ENCODE measurements at places on chromosomes 6 and 20. TPM values are rescaled to one million over a fixed set of nuclear protein-coding genes. Genes with fewer than 3 reads are reported as not detected.
A peak's percentile ranks its signal among the peaks of the same experiment; 100 is the strongest.

Gene SLC22A1
- 0.31 TPM for total RNA-seq

Gene PTCHD4
- total RNA-seq, result not detected

Gene BTN1A1
- 0.11 TPM for total RNA-seq

Gene TAP2
- 110 TPM for total RNA-seq

Gene DLL1
- 2.4 TPM for total RNA-seq

Gene TNNC2
- not detected for total RNA-seq

Gene AKAP12
- 4.0 TPM for total RNA-seq

Gene C2
- 1.4 TPM for total RNA-seq

Gene TMEM74B
- 1.8 TPM for total RNA-seq

Gene RIPOR3
- not detected for total RNA-seq

Gene NKX2-2
- total RNA-seq, result not detected

Gene SESN1
- total RNA-seq, result 23.3 TPM

Gene EDEM2
- 16.0 TPM for total RNA-seq

Gene RALGAPB
- 19.8 TPM for total RNA-seq

Gene FAM83C
- not detected for total RNA-seq

Gene OXT
- not detected for total RNA-seq

Gene BPIFB1
- not detected for total RNA-seq

Gene SCRT2
- not detected for total RNA-seq

Gene MEI4
- total RNA-seq, result not detected

DNA sequence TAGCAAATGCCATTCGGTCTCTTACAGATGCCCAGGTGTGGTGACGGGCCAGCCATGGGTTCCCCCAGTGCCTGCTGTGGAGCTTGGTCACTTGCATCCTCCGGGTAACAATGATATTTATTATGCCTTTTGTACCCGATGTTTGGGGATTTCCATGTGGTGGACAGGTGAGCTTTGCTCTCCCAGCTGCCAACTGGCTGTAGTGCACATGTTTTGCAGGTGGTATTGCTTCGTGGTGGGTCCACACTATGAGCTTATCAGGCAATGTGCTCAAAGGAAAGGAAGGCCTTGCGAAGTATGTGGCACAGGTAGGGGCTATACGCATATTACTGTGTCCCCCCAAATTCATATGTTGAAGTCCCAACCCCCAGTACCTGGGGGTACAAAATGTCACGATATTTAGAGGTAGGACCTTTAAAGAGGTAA is 4.2 kb upstream of the CTCFL start:
- DNase-seq, result no peak

GRCh38 chr6:52423448-52423847 is 3.3 kb downstream of the EFHC1 start:
- no peak for DNase-seq

DNA sequence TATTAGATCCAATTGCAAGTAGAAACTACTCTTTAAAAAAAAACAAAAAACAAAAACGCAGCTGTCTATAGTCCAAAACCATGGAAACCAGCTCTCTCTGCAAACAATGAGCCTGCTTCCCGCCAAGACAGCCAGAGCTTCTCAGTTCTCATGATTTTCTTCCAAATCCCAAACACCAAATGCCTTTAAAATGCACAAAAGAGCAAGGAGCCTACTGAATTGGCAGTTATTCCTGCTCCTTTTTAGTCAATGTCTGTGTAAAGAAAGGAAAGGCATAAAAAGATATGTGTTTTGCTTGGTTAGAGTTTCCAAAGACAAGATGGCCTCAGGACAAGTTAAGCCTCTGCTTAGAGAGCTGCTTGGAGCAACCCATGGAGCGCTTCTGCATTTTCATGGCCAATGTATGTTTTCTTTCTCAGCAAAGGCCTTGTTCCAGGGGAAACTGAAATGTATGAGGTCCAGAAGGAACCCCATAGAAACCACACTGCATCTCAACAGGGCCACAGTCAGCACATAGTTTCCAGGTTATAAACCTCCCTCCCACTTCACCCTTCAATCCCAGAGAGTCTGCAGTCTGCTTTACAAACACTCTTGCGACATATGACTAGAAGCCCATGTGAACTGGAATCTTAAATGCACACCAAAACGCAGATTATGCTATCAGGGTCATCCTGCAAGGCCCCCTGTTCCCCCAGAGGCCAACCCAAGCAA is 209.3 kb upstream of the TAB2 start:
- no peak for DNase-seq

DNA sequence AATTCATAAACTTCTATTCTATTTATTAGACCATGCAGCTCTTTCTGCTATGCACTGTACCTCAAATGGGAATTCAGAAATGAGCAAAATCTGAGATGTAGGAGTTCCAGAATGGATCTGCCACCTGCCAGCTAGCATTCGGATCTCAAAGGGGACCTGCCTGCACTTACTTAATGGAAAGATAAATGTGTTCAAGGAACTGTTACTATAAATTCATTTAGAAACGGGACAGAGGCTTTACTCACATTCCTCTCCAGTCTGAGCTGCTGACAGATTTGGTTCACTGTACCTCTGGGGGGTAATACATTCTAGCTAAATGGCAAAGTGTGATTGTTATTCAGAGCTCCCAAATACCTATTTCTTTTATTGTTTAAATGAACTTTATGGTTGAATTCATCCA is 384.1 kb downstream of the GRIK2 start:
- DNase-seq, result no peak

GRCh38 chr6:164859816-164860215 is 449.6 kb downstream of the C6orf118 start:
- DNase-seq, result no peak

DNA sequence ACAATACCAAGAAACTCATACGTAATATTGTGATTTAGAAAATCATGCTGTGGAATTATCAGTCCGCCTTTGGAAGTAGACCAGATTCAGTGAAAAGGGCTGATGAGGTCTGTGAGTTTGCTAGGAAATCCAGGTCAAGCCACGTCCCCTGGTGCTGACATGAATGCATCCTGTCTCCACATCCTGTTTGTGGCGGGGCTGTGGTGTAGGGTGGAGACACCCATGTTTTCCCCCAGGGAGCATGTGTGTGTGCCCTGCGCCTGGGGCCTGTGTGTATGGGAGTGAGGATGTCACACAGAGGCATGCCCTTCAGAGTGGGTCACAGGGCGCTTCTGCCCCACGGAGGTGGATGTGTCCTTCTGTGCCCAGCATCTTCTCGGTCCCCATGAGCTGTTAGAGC is 109.1 kb downstream of the SASH1 start:
- DNase-seq, result peak; percentile 27

GRCh38 chr6:51382847-51383246 is 564.2 kb downstream of the TFAP2B start:
- no peak for DNase-seq

DNA sequence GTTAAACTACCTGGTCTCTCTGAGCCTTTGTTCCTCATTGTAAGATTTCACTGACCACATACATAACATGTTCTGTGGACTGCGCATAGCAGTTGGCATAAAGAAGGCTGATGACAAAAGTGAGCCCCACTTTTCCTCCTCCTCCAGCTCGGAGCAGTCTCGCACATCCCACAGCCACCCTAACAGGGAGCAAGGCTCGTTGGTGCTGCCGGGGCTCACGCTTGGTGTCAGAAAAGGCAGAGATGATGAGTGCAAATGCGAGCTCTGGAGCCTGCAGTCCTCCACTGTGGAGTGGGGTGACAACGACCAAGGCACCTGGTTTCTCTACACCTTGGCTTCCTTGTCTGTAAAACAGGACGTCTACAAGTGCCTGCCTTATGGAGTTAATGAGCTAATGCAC is 9.7 kb downstream of the TGM3 start:
- DNase-seq, result no peak

GRCh38 chr6:15475261-15475660 is 187.6 kb downstream of the DTNBP1 start:
- no peak for DNase-seq

DNA sequence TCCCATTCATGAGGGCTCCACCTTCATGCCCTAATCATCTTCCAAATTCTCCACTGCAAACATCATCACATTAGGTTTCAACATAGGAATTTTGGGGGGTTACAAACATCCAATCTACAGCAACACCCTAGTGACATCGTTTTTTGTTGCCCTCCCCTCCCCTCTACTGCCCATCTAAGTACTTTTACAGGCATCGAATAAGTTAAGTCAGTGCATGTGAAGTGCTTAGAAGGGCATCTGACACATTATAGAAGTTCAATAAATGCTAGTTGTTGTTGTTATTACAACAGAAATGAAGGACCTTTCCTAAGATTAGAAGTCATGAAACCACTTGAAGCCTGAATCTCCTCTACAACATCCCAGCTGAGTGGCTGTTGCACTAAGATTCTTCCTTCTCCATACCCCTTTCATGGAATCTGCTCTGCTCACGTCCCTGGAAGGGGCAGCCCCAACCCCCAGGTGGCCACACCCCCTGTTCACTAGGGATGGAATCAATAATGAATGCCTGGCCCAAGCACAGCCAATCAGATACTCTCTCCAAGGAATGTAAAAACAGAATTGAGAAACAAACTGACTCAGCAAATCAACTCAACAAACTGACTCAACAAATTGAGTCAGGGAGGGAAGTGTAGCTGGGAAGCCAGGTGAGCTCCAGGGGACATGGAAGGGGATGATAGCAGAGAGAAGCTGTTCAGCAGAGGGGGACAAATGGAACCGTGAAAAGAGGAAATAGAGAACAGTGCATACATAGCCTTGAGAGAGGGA is 3.9 kb upstream of the LRP11 start:
- DNase-seq, result no peak

GRCh38 chr6:4656106-4656505 is 120.1 kb upstream of the CDYL start:
- DNase-seq, result no peak

DNA sequence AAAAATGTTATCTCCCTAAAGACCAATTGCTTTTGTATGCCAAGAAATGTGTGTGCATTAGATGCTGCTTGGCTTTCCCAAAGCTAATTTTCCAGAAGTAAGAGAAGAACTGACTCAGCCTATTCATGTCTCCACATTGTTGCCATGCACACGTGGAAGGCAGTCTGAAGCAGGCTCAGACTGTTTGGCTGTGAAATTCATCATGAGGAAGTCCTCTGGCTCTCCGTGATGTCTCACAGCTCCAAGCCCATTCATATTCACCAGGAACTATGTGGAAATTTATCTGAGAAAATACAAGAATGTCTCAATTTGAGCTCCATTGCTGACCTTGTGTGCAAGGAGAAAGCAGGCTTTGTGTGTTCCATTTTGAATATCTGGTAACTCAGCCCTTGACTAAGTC is 1022.2 kb upstream of the GJE1 start:
- no peak for DNase-seq

- no peak for DNase-seq
These were observed 88.6 kb downstream of the PDE10A start for GRCh38 chr6:165574220-165575157.

DNA sequence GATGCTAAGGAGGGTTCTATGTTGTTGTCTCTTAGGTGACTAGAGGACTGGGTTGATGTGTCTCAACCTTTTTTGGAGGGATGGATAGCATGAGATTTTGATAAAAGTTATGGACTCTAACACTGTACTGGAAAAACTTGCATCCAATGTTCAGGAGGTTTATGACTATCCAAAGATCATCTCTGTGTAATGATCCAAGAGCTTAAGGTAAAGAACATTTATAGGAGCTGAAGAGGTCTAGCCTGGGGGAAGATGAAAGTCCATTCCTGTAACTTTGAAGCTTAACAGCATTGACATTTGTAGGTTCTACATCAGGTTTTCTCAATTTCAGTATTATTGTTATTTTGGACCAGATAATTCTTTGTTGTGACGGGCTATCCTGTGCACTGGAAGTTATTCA is 48.9 kb downstream of the ESF1 start:
- no peak for DNase-seq

DNA sequence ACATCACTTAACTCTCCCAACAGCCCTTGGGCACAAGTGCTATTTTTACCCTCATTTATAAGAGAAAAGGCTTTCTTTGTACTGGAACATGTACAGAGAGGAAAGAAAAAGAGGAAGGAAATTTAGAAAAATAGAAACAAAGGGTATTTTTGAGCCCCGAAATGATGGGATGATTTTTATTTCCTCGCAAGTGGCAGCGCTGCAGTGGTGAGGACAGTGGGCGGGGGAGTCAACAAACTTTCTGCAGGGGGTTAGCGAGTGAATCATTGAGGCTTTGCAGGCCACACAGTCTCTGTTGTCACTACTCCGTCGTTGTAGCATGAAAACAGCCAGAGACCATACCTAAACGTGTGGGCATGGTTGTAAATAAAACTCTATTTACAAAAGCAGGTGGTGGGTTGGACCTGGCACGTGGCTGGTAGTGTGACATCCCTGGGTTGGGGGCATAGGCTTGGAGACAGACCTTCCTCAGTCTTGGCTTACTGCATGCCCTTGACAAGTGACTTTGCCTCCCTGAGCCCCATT is 25.5 kb upstream of the OCSTAMP start:
- DNase-seq, result peak; percentile 51

DNA sequence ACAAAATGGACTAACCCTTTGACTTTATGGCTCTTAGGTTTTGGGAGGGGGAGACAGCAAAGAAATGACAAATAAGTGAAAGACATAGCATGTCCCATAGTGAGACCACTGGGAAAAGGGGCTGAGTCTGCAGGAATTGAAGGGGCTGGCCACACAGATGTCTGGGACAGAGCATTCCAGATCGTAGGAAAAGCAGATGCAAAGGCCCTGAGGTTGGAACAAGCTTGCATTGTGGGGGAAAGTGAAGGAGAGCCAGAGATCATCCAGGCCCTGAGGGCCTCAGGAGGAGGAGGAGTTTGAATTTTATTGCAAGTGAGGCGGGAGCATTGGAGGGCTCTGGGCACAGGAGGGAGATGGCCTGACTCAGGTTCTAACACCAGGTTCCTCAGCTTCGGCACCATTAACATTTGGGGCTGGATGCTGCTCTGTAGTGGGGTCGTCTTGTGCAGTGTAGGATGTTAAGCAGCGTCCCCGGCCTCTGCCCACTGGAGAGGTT is 97.5 kb downstream of the CEBPB start:
- no peak for DNase-seq

DNA sequence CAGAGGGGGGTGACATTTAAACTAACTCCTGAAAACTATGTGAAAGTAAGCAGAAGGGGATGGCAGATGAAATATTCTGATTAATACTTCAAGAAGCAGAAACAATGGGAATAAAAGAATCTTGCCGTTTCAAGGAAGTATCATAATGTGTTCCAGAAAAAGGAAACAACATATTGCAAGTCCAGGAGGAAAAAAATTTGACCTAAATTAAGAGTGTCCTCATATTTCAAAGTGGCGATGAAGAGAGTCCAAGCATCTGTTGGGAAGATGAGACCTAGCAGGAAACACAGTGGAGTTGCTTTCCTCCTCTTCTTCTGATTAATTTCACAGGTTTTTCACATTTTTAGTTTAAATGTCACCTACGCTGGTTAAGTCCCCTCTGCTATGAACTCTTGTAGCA is 45.6 kb upstream of the TNFAIP3 start:
- DNase-seq, result no peak

- no peak for DNase-seq
These were observed 159.1 kb upstream of the MAFB start for GRCh38 chr20:40848096-40848495.

DNA sequence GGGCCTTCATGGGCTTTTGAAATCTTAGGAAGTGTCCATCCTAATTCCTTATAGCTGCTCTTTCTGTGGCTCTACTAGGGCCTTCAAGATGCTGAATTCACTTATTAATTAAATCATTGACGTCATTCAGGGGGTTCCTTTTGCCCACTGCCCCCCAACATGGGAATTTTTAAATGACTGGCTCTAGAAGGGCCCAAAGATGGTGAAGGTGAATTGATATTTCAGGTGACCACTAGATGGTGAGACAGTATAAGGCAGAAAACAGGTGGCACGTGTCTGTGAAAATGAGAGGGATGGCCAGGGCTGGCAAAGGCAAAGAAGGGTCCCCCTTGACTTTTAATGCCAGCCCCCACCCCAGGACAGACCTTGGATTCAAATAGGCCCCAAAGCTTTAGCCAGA is 11.8 kb downstream of the GNAS start:
- no peak for DNase-seq

All from activated CD8-positive, alpha-beta T cell treated with anti-CD3 and anti-CD28 coated beads for 36 hours (primary cell).